ENCODE measurements at places on chromosomes 3 and 15. TPM values are rescaled to one million over a fixed set of nuclear protein-coding genes. Genes with fewer than 3 reads are reported as not detected.

GRCh38 chr3:9349321-9350117 lies 13.3 kb upstream of the THUMPD3 start:
- DNase-seq: no peak

GRCh38 chr3:122890077-122890719 lies 95.3 kb downstream of the SLC49A4 start:
- peak; percentile 19 for DNase-seq

DNA sequence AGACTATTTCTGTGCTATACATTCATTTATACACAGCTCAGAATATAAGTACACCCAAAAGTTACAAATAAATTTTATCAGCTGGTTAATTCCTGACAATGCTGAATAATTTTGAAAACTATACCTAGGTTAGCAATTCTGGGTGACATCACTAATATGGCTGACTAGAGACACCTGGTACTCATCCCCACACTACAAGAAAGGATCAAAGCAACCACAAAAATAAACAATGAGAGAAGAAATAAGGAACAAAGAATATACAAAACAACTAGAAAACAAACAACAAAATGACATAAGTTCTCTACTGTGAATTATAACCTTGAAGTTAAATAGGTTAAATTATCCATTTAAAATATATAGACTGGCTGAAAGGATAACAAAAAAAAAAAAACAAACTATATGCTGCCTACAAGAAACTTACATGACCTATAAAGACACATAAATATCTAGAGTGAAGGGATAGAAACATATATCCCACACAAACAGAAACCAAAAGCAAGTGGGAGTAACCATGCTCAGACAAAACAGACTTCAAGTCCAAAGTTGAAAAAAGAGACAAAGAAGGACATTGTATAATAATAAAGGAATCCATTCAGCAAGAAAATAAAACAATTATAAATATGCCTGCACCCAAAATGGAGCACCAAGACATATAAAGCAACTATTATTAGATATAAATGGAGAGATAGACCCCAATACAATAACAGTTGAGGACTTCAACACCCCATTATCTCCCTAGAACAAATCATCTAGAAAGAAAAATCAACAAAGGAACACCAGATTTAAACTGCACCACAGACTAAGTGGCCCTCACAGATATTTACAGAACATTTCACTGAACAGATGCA lies 57.8 kb downstream of the IMPG2 start:
- DNase-seq: no peak

GRCh38 chr3:109869586-109869985 lies 532.2 kb upstream of the DPPA4 start:
- DNase-seq: no peak

DNA sequence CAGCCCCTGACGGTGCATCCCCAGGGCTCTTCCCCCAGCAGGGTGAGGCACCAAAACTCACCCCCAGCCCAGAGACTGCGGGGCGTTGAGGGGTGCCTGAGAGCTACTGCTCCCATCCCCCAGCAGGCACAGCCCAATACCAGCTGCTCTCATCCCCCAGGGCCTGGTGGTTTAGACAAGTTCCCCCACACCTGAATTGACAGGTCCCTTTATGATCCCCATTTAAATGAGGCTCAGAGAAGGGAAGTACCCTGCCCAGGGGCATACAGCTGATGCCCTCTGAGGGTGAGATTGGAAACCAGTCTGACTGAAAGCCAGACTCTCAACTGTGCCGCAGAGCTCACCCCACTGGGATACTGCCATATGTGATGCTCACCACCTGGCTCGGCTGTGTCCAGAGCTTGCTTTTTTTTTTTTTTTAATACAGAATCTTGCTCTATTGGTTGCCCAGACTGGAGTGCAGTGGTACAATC lies 20.1 kb downstream of the DUSP7 start:
- no peak for DNase-seq

GRCh38 chr15:57505949-57506391 lies 85.7 kb upstream of the MYZAP start:
- DNase-seq: no peak

DNA sequence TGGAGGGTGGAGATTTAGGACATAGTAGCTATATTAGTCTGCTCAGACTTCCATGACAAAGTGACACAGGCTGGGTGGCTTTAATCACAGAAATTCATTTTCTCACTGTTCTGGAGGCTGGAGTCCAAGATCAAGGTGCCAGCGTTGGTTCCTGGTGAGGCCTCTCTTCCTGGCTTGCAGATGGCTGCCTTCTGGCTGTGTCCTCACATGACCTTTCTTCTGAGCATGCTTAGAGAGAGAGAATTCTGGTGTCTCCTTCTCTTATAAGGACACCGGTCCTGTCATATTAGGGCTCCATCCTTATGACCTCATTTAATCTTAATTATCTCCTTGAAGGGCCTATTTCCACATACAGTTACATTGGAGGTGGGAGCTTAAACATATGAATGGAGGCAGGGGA lies 14.9 kb upstream of the SHC4 start:
- DNase-seq: no peak

DNA sequence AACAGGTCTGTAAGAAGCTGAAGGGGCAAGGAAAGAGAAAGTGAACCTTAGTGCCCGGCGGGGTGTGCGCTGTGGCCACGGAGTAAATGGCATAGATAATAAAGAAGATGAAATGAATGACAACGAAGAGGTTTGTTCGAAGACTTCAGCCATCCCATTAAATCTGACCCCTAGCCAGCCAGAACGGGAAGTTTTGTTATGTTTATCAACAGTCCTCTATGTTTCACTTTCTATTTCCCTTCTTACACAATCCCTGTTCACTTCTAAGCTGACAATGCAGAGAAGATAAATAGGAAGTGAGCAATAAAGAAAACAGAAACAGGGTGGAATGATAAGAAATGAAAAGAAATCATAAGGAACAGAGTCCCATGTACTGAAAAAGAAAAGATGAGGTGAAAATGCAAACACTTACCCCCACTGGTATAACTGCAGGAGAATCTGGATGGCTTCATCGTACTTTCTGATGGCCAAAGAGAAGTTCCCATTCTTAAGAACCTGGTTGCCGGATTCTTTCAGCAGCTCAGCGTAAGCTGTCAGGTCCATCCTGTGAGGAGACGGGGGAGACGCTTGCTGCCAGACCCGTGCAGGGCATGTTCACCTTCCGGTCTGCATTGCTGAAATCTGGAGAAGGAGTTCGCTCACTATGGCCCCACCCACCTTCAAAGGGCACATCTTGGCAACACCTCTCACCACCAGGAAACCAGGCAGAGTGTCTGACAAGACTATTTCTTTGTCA lies 36.8 kb downstream of the TRANK1 start:
- no peak for DNase-seq

GRCh38 chr15:42405863-42406482 lies 46.7 kb downstream of the CAPN3 start:
- no peak for DNase-seq

DNA sequence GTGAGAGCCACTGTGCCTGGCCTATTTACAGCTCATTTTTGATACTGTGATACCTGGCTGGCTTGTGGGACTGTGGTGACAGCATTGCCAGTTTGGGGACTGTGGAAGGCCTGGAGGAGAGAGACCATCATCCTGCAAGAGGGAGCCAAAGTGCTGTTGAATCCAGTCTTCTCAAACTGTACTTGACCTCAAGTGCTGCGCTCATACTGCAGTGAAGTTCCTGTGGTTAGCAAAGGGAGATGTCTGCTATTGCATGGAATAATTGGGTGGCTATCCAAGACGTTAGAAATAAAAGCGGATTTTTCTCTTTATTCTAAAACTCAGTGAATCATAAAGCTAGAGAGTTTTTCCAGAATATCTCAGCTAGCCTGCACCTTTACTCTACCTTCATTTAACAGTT lies 83.4 kb downstream of the CCK start:
- DNase-seq: no peak

DNA sequence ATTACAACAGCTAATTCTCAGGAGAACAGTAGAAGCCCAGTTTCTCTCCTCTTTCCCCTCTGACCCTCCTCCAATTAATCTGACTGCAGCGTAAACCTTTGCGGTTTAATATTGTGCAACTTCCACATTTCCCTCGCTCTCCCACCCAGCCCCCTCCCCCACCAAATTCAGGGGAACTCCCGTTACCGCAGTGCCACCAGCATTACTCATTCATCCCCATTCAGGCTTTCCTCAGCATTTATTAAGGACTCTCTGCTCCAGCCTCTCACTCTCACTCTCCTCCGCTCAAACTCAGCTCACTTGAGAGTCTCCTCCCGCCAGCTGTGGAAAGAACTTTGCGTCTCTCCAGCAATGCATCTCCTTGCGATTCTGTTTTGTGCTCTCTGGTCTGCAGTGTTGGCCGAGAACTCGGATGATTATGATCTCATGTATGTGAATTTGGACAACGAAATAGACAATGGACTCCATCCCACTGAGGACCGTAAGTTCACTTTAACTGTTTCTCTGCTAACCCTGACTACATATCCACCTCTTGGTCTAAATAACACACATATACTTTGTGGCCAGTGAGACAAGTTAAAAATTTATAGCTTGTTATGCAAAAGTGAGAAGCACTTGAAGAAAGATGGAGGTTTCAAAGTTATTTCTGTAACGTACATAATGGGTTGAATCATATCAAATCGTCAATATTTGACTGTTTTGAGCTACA lies at the start of gene PTX3:
PTX3 (plus strand) TSS at position 268 of the 709 bp plus-strand sequence; CDS start at position 352, 84 bp downstream.
- peak; percentile 48 for DNase-seq

DNA sequence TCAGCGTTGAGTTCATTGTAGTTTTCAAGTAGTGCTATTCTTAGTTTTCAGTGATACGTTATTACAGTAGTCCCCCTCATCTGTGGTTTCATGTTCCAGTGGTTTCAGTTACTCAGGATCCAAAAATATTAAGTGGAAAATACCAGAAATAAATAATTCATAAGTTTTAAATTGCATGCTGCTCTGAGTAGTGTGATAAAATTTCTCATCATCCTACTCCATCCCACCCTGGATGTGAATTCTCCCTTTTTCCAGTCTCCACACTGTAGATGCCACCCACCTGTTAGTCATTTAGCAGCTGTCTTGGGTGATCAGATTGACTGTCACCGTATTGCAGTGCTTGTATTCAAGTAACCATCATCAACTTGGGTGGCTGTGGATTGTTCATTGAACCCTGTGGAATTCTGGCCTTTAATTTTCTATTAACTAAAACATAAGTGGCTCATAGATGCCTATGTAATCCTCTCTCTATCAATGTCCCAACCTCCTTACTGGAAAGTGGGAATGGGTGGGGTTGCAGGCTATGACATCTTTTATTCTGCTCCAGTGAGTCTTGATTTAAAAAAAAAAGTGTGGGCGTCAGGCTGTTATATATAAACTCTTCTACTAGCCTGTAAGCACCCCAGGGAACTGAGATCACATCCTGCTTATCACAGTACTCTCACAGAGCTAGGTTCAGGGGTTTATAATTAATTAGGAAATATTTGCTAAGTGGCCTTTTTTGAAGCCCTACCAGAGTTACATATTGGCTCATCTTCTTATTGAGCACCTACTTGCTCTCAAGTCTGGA lies 97.5 kb downstream of the CFAP20DC start:
- peak; percentile 64 for DNase-seq

- no peak for DNase-seq
These were observed 521.9 kb downstream of the FOXP1 start for GRCh38 chr3:71061581-71061980.

DNA sequence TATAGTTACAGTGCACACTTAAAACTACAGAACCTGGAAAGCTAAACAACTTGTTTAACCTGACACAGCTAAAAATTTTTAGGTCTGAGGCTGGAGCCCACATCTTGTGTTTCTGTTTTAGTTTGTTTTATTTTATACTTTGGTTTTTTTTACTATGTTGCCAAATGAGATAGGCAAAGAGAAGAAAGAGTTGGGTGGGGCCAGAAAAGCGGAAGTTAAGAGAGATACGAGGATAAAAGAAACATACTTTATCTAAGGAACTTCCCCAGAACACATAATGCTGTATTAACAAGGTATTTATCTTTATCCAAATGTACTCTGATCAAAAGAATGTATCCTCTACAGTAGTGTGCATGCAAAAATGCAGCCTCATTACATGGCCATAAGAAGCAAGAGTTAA lies 1145.7 kb downstream of the EPHA3 start:
- no peak for DNase-seq

DNA sequence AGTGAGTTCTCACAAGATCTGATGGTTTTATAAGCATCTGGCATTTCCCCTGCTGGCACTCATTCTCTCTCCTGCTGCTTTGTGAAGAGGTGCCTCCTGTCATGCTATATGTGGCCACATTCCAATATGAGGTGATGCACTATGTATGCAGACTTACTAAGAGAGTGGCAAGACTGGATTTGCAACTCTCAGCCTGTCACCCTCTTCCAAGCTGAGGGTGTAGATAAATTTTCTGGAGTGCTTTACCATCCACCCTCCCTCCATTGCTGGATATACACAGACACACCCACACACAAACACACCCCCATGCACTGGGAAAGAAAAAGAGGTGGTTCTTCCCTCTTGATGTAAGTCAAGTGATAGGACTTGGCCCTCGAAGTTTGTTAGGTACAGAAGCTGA lies 30.2 kb upstream of the CHMP2B start:
- no peak for DNase-seq

DNA sequence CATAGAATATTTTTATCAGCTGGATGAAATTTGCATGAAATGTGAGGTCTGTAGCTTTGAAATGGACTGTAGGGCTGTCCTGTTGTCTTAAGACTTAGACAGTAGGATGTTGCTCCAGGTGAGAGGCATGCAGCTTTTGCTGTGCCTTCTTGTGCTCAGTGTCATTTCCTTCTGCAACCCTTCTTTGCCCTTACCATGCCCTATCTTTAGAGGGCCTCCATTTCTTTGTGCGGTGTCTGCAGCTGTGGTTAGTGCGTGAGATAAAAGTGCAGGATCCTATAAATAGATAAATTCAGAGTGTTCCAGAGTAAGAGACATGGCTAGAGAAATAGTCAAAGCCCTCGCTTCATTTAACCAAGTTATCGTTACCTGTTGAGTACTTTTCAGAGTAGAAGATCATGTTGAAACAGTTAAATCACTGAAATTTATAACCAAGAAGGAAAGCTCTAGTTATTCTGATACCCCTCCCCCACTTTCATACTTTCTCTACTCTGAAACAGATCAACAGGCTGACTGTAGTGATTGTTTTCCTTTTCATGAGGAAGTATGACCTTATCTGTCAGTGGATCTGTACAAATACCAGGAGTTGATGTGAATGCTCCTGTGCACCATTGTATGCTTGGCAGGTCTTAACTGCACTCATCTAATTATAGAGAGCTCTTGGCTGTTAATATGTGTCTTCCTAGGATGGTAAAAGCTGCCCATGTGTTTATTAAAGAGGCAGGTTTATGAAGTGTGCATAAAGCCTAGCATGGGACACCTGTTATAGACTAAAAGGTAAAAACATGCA lies 18.2 kb downstream of the EIF3J start:
- no peak for DNase-seq

GRCh38 chr3:119559441-119559963 lies at the start of gene CD80:
Gene CD80 (minus strand): TSS chr3:119559614. CDS start chr3:119557728, 1,886 bp downstream.
- peak; percentile 63 for DNase-seq

GRCh38 chr3:34132069-34132692 lies 333.8 kb downstream of the PDCD6IP start:
- DNase-seq: no peak

GRCh38 chr3:40116478-40117177 lies 192.9 kb upstream of the EIF1B start:
- no peak for DNase-seq

TPRG1 gene
- total RNA-seq: 1.6 TPM

GNAT1 gene
- total RNA-seq: not detected

ZCWPW2 gene
- not detected for total RNA-seq

TBCCD1 gene
- 20.1 TPM for total RNA-seq

BTLA gene
- not detected for total RNA-seq

CD200 gene
- not detected for total RNA-seq

CCDC39 gene
- not detected for total RNA-seq

PRTG gene
- 0.02 TPM for total RNA-seq

ARNT2 gene
- 1.4 TPM for total RNA-seq

CLRN1 gene
- total RNA-seq: not detected

Data from A673 (cell line).